D721Med (cell line): ENCODE measurements at places on chromosomes 2 and 18.

GRCh38 chr2:172736424-172737174 is 954 bp downstream of the RAPGEF4 start:
- DNase-seq = no peak

DNA sequence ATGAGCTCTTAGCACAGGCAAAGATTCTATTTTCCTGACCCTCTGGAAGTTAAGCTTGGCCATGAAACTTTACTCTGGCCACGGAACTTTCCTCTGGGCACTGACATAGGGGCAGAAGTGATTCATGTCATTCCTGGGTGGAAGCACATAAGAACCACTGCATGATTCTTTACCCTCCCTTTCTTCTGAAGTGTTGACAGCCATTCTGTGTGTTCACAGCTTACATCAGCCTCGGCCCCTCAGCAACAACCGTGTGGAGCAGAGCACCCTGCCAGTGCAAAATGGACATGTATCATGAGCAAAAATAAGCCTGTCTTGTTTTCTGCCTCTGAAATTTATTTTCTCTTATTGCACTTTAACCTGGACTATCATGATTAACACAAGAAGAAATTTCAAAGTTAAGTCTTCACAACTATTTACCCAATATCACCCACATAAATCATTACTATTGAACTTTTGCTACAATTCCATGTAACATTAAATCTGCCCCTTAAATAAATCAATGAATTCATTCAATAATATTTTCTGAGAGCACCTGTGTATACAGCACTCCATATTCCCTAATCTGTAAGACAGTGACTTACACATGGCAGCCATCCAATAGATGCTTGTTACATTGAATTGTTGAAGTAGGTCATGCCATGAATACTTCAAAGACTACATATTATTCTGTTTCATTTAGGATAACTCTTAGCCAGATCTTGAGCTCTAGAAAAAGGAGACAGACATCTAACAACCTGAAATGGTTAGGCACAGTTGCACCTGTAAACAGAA is 531.9 kb downstream of the IRS1 start:
- no peak for DNase-seq

DNA sequence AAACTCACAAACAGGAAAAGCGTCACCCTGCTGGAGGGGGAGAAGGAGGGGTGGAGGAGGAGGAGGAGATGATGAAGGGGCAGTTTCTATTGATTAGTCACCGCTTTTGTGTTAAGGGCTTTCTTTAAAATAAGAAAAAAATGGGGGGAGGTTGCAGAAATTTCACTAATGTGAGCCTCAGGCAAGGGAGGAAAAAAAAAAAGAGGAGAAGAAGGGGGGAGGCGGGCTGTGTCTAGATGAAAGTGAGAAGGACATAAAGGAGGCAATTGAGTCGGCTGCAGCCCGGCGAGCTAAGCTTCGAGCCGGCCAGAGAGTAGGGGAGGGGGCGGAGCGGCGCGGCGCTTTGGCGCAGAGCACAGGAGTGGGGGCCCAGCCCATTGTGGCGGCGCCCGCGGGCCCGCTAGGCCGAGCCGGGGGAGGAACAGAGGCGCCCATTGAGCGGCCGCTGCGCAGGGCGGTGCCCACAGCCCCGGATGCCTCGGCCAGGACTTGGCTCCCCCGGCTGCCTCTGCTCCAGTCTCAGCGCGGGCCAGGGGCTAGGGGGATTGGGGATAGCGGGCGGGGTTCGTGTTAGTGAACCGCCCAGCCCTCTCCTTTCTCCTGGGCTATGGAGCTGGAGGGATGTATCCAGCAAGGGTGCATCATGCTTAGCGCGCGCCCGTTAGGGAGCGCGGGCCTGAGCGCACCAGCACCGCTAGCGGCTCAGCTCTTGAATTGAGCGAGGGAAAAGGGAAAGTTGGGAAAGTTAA is 7.9 kb downstream of the PAX3 start:
- no peak for DNase-seq

DNA sequence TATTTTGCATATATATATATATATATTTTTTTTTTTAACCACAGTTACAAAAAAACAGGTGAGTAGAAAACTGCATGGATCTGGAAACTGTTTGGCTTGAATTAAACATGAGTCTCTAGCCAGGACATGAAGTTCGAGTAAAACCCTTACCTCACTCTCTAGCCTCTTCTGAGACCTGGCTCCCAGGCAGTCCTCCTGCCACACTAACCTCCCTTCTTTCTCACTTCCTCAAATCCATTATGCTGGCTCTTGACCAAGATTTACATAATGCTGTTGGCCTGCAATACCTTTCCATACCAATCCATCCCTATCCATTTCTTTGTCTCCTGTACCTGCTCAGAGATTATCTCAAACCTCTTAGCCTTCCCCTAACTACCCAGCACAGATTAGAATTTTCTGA is 34.0 kb downstream of the PIGN start:
- DNase-seq = no peak

DNA sequence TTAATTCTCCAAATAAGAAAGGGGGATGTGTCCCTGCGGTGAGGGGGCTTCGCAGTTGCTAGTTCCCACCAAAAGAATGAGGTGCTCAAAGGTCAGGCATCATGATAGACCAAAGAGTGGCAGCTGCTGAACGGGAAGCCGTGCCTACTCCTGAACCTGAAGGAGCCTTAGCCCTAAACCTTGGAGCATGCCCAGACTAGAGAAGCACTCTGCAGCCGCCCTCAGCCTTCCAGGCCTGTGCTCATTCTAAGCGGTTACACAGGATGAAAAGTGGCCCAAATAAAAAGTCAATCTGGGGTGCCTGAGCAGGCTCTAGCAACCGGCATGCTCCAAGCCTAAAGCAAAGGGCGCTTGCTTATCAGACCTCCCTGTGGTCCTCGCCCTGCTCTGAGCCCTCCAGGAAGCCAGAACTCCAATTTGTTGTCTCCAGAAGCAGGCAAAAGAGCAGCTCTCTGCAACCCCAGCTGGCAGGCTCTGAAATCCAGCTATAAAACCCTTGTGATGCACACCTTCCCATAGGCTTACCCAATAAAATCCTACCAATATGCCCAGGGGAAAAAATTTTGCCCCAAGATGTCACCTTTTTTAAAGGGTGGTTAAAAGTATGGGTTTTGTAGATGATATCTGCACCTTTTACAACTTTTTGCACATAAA is 17.5 kb downstream of the UXS1 start:
- DNase-seq = no peak

DNA sequence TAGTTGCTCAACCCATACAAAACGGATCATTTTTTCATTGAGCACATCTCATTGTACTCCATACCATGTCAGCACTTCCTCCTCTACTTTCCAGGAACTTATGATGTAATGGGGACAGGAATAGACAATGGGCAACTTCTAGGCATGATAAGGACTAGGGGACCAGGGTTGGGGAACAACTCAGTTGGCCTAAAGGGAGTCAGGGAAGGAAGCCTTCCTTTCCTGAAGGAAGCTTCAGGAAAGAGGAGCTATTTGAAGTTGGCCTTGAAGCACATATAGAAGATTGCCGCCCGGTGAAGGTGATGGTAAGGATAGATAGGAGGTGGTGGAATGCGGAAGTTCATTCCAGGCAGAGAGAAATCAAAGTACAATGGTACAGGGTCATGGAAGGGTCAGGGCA is 283.9 kb downstream of the SLC8A1 start:
- DNase-seq = no peak

DNA sequence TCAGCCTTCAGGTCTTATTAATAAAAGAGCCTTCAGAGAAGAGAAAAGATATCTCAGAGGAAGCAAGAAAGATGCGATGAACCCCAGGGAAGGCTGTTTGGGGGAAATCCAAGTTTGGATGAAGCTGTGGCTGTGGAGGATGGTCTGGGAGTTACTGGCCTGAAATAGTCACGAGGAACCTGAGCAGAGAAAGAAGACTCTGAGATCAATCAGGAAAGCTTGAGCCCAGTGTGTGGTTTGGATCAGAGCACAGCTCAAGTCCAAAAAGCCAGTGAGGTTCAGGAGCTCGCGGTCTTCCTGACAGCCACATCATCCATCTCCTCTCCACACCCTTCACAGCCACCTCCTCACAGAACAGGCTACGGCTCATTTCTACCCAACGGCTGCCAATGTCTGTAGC is 87.4 kb upstream of the SERPINE2 start:
- no peak for DNase-seq

DNA sequence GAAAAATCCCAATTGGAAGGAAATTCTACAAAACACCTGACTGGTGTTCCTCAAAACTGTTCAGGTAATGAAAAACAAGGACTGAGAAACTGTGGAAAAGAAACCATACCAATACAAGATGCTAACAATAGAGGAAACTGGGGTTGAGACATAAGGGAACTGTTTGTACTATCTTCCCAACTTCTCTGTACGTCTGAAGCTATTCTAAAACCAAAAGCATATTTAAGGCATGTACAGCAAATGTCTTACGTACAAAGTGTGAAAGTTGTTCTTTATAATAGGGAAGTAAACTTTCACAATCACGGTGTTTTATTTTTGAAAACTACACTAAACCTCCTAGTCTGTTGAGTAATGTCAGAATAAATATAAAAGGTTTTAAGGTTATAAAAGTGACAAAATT is 776.1 kb upstream of the RAB6C start:
- no peak for DNase-seq
